Activated naive CD4-positive, alpha-beta T cell treated with anti-CD3 and anti-CD28 coated beads for 36 hours (primary cell): ENCODE measurements at places on chromosomes 3 and 15.

DNA sequence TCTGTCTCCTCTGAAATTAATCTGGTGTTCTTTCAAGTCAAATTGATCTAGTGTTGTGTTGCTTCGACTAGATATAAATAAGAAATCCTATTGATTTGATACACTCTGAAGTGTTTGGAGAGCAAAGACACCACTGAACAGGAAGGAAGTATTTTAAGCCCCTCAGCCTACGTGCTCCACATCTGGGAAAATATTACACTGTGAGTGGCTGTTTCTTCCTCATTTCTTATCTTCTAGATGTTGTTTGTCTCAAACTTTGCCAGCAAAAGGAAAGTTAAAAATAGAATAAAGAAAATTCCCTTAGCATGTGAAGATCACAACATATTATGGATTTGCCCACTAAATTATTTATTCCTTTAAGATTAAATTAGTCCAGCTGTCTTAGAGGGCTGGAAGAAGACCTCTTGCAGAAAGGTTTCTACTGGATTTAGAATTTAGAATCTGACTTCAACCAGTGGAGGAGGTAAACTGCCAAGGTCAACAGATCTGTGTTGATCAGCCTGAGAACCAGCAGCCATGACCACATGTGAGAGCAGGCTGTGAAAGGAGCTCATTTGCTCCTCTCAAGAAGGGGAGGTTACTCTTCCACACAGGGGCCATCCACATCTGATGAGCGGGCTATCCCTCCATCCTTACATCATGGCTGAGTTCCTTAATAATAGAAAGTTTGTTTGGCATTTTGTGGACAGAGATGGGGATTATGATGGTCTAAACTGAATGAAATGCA lies 46.3 kb upstream of the ACKR4 start:
- no peak for DNase-seq

- DNase-seq = no peak
Observed at GRCh38 chr3:64271631-64272030, 46.4 kb upstream of the PRICKLE2 start.

DNA sequence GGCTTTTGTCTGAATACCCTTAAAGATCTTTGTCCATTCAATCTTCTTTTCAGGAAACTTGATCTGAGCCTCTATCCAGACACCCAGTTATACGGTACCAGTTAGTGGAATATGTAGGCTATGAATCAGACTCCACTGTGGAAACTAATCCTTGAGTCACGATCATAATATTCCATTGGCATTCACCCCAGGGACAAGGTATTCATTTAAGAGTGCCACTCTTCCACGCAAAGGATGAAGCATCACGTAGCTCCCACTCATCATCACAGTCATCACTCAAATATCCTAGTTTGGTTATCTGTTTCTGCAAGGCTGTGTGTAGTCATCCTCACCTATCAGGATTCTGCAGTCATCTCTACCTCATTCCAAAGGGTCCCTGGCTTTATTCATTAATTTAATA lies 85.6 kb downstream of the NEDD4 start:
- DNase-seq = no peak

DNA sequence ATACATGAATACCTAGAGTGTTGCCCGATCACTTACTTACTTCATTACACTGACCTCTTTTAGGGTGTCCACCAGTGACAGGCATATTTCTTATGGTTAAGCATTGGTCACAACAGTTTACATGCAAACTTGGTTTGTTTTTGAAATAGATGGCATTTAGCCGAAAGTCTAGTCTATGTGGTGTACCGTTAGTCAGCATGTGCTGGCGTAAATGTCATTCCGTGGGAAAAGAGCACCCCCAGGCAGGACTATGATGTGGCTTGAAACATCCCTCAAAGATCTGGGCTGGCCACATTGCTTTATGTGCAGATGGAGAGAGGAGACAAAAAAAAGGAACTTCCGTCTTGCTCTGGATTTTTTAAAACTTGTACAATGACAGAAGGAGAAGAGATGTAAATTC lies 357.0 kb upstream of the ICE2 start:
- no peak for DNase-seq

DNA sequence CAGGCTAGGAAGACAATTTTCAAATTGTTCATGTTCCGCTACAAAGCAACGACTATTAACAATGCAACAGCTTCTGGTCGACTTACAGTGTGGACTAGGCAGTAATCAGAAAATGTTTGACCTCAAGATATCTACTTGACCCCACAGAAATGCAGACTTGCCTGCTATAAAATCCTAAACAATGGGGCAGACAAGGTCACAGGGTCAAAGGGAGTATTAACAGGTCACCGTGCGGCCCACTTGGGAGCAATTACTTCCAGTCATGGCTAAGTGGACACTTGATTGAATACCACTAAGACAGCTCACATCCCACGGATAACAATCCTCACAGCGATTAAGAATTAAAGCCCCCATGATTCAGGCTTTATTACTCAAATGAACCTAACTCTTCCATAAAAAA lies 58.9 kb downstream of the FOXP1 start:
- no peak for DNase-seq

DNA sequence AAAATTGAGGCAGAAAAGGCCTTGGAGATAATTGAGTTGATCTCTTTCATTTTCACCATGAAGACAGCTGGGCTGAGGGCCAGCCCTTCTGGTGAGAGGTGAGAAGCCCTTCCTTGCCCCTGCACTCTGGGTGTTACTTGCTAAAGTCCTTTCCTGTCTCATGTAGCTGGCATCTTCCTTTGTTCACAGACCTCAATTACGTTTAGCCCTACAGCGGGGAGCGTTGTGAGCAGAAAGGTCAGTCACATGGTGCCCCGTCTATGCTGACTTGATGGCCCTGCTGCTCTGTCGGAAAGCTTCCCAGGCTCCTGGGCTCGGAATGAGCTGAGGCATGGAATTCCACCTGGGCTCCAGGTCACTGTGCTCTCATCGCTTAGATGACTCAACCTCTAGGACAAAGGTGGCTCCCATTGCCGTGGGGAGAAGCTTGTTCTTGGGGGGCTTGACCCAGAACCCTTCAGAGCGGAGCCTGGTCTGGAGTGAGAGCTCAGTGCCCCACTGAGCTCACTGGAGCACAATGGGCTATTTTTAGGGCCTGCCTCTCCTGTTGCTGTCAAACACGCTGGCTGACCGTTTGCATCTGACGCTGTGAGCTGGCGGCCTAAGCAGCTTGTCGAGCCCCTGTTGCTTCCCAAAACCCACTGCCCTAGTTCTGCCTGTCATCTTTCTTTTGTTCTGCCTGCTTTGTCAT lies 47.0 kb downstream of the RPLP1 start:
- DNase-seq = no peak

- peak; percentile 54 for DNase-seq
Observed at GRCh38 chr3:11626084-11626463, 17.6 kb downstream of the VGLL4 start.

GRCh38 chr15:32849769-32850668 lies 132.2 kb downstream of the GREM1 start:
- no peak for DNase-seq

GRCh38 chr3:52330194-52330805 lies 14.2 kb downstream of the DNAH1 start:
- no peak for DNase-seq

GRCh38 chr3:149806171-149806778 lies 6.7 kb upstream of the RNF13 start:
- no peak for DNase-seq

DNA sequence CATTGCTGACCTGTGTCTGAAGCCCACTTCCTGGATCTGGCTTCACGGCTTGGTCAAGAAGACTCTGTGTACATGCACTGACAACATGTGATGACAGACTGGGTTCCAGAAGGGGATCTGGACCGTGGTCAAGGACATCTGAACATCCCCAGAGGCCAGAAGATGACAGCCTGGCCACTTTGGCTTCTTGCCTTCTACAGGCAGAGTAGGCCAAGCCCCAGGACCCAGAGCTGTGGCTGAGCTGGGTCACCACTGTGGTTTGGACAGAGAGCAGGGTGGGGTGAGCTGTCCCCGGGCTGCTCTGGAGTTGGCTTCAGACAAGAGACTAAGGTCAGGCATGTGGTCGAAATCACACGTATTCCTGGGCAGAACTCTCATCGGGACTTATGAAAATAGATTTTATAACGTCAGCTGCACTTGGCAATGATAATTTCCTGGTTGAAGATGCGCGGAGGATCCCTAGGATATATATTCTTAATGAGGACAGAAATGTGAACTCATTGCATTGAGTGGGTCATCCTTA lies 114.1 kb upstream of the FRMD4B start:
- DNase-seq = no peak
